ENCODE measurements at places on chromosomes 13 and 19. TPM values are rescaled to one million over a fixed set of nuclear protein-coding genes. Genes with fewer than 3 reads are reported as not detected.

The FUT6 gene
- not detected for total RNA-seq

The TUBB4A gene
- 215 TPM for total RNA-seq

The ZNF45 gene
- 36.6 TPM for total RNA-seq

The LRRC25 gene
- 0.31 TPM for total RNA-seq

The NXNL1 gene
- not detected for total RNA-seq

The SYNE4 gene
- total RNA-seq = 0.63 TPM

The TUBA3C gene
- not detected for total RNA-seq

The SPIB gene
- not detected for total RNA-seq

The KCNN4 gene
- not detected for total RNA-seq

The IGFLR1 gene
- total RNA-seq = 0.94 TPM

The OR7A5 gene
- total RNA-seq = not detected

The CCL25 gene
- total RNA-seq = not detected

Measured in parietal lobe (tissue), 2 donors.